ENCODE measurements at places on chromosomes 1 and 21.

- no peak for DNase-seq
Measured at GRCh38 chr1:93584261-93585003, 97.2 kb downstream of the BCAR3 start.

GRCh38 chr1:222331765-222332164, 216.1 kb downstream of the HHIPL2 start:
- DNase-seq = no peak

GRCh38 chr1:219391297-219391696, 217.6 kb downstream of the LYPLAL1 start:
- no peak for DNase-seq

GRCh38 chr1:18175530-18176377, 68.2 kb downstream of the IGSF21 start:
- no peak for DNase-seq

All from activated naive CD4-positive, alpha-beta T cell treated with Interleukin-2 at 50 U/mL for 16 hours (primary cell).